ENCODE measurements at places on chromosomes 4 and X.
A peak's percentile ranks its signal among the peaks of the same experiment; 100 is the strongest.

GRCh38 chrX:40389555-40389954 lies 191.2 kb upstream of the ATP6AP2 start:
- DNase-seq: no peak

- no peak for DNase-seq
Observed at GRCh38 chr4:140028676-140029517, 125.1 kb downstream of the MAML3 start.

DNA sequence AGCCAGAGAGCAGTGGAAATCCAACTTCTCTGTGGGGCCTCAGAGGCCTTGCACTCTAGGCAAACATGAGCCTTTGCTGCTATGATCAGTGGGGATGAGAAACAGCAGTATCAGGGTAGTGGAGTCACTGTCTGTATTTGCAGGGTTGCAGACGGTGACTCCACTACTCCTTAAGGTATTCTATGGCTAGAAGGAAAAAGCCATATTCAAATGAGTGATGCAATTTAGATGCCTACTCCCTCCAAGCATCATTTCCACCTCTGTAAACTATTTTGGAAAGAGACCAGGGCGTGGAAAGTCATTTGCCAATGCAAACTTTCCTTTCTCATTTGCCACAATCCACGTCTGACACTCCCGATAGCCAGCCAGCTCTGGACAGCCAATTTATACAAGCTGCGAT lies 35.6 kb upstream of the FAM9B start:
- DNase-seq: no peak

GRCh38 chr4:6856391-6856790 lies 53.2 kb upstream of the TBC1D14 start:
- no peak for DNase-seq

- no peak for DNase-seq
Observed at GRCh38 chrX:50719614-50720013, 94.4 kb downstream of the SHROOM4 start.

GRCh38 chr4:53905276-53905940 lies 159.0 kb downstream of the CHIC2 start:
- no peak for DNase-seq

GRCh38 chr4:125529071-125529470 lies 214.3 kb downstream of the FAT4 start:
- DNase-seq: no peak

DNA sequence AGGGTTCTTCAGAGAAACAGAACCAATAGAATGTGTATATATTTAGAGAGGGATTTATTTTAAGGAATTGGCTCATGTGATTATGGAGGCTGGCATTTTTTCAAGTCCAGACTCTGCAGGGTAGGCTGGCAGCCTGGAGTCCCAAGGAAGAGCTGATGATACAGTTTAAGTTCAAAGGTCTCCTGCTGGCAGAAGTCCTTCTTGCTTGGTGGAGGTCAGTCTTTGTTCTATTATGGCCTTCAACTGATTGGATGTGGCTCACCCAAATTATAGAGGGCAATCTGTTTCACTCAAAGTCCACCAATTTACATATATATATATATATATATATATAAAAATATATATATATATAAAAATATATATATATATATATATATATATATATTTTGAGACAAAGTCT lies 52.1 kb upstream of the HSD17B10 start:
- DNase-seq: no peak

GRCh38 chr4:13483136-13483767 lies 888 bp downstream of the RAB28 start:
- no peak for DNase-seq

DNA sequence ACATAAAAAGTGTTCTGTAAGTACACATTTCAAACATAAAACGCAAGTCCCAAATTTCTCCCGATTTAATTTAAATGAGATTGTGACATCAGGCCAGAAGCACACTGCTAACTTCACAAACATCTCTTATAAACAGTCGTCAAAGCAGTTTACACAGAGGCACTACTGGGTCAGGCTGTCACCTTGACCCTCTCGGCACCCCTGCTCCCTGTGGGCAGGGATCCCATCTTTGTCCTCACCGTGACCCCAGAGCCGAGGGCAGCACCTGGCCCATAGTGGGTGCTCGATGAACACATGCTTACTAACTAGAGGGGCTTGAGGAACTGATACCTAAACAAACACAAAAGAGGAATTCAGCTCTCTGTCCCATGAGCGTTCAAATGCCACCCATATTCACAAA lies 22.2 kb downstream of the QDPR start:
- DNase-seq: no peak

GRCh38 chr4:41154814-41155177 lies 59.5 kb downstream of the APBB2 start:
- no peak for DNase-seq

DNA sequence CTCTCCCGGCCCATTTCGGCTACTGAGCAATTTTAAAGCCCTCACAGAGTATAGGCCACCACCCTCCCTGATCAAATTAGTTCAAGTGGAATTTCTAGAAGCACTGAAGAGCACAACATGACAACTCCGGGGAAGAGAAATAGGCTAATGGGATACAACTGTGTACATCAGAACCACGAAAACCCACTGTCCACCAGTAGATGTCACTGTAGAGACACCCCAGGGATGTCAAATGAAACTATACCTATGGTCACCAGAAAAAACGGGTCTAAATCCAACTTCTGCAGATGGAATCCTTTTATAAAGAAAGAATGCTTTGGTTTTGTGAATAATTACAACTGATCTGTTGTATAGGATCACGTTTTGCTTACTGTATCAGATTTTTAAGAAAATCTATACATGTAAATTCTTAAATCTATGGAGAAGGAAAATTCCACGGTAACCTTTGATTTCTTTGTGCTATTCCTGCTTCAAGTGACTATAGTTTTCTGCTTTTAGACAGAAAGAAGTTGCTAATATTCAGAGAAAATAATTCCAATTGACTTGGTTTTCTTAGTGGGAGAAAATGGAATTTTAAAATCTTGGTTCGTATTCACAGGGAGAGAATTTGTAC lies 29.5 kb upstream of the MAP3K15 start:
- peak; percentile 14 for DNase-seq

- DNase-seq: no peak
Observed at GRCh38 chrX:136712650-136713310, 64.8 kb downstream of the CD40LG start.

DNA sequence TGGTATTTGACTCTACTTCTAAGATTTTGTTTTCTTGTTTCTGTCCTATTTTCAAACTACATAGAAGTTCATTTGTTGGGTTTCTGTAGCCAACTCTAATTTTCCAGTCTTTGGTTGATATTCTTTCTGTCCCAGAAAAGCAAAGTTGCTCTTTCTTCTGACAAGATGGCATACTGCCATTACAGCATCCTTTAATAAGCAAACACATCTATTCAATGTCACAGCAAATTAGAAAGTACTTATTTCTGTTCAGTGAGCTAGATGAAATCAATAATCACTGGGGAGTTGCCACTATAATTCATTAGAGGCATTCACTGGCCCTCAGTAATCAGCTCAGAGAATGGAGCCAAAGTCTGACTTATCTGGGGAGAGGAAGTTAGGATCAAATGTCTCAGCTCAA lies 1258.0 kb upstream of the IGFBP7 start:
- DNase-seq: no peak

GRCh38 chrX:119389871-119390501 lies 9.2 kb upstream of the SLC25A43 start:
- no peak for DNase-seq

- DNase-seq: no peak
Observed at GRCh38 chr4:187232196-187232595, 508.5 kb upstream of the FAT1 start.

- no peak for DNase-seq
Observed at GRCh38 chr4:121061215-121061614, 11.1 kb downstream of the NDNF start.

DNA sequence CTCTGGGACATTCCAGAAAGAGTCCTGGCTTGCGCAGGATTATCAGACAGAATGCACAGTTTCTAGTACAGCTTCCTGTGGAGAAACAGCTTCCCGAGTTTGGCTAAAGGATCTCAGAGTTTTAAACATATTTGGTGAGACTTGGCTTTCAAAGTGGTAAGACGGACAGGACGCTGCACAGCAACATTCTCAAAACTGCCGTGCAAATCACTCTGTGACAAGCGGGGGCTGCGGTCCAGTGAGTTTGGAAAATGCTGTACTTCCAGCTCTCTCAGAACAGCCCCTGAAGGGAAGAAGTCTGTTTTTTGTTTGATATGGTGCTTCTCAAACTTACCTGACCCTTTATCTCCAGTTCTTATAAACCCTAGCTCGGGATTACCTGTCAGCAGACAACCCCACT lies 18.1 kb downstream of the LGI2 start:
- DNase-seq: no peak

DNA sequence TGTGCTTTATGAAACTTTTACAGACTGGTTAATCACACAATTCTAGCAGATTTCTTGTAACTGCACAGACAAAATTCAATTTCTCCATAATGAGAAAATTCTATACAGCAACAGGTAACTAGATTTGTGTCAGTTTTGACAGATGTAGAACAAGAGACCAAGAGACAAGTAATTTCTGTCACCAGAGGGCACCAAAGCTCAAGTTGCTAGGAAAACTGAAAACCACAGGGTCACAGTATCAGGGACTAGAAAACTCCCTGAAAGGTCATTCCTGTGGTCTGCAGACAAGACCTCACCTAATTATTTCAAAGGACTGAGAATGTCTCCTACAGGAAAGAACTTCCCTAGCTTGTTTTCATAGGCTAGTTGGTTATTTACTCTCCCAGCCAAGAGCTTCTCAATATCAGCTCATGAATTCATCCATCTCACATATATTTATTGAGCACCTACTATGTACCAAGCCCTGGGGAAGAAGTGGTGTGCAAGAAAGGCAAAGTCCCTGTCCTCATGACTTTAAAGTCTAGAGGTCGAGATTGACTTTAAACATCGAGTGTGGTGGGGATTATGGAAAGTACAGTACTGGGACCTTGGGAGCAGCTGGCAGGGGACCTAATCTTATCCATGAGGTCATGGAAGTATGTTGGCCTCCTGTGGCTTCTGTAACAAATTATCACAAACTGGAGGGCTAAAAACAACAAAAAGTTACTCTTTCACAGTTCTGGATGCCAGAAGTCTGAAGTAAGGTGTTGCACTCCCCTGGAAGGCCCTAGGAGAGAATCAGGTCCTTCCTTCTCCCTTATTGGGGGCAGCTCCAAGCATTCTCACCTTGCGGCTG lies 47.8 kb upstream of the SETD7 start:
- DNase-seq: no peak

DNA sequence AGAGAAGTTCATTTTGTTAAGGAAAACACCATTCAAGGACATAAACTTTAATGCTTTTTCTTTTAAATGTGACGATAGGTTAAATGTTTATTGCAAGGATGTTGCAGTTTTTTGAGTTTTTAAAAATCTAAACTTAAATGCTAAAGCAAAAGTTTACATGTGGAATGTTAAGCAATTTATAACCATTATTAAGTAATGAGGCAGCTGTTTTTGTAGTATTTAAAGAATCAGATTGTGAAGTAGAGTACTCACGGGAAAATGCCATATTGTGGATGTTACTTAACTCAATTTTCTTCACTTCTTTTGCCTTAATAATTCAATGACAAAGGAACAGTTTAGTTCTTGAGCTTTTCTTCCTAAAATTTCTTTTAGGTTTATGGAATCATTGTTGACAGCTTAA lies 43.5 kb downstream of the UBE2K start:
- DNase-seq: no peak

DNA sequence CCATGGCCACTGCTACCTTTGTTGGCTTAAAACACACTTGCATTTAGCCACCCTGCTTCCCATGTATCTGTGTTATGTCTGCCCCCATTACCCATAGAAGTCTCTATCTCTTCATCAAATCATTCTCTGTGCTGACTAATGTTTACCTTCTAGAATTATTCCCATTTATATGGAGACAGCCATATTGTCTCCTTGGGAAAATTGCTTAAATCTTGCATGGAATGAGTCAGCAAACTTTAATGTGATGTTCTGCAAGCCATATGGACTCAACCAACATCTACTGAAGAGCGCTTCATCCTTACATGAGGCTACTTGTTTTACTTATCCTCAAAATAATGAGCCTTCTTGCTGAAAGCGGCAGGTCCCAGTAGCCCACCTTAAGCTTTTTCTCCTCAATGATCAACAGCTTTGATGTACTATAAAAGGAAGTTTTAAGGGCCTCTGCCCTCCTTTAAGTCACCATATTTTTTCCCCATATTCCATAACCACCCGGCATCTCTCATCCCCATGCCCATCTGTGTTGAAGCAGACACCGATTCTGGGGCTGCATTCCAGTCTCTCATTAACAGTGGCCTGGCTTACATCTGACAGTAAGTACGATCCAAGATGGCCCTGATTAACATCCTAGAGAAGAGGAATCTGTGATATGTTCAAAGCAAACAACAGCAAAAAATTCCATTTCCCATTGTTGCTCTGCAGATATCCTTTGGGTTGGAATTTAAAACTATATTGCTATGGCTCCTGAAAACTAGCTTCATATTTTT lies 130.4 kb downstream of the ARHGAP6 start:
- DNase-seq: no peak

DNA sequence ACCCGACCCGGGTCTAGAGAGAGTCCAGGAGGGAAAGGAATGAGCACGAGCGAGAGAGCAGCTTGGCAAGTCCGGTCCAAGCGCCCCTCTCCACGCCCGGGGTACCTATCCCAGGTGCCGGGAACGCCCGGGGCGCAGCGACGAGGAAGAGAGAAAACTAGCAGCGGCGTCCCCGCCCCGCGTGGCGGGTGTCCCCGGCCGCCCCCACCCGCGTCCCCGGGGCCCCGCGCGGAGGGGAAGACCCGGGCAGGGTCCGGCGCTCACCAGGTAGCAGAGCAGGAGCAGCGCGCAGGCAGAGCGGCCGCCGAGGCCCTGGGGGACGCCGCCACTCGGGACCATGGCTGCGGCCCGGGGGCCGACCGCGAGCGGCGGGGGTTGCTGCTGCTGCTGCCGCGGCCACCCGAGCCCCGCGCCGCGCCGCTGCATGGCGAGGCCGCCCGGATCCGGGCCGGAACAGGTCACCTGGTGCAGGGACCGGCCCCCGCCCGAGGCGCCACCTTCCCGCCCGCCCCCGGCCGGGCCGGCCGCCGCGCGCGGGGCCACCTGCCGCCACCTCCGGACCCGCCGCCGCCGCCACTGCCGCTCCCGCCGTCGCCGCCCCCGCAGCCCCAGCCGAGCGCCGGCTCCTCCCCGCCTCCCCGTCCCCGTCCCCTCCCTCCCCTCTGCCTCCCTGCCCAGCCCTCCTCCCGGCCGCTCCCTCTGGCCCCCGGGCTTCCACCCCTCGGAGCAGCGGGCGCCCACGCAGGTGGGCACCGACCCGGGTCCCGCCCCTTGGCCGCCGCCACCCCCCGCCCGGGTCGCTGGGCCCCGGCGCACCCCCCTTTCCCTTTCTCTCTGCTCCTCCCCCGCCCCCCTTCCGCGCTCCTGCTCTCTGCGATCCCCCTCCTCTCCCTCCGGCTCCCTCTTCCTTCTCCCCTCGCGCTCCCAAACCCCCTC lies at the start of gene SEL1L3:
Gene SEL1L3, minus strand, starts transcription at position 578 of the 936 bp plus-strand sequence. Its CDS starts 152 bp downstream, at position 426.
- DNase-seq: peak; percentile 39

DNA sequence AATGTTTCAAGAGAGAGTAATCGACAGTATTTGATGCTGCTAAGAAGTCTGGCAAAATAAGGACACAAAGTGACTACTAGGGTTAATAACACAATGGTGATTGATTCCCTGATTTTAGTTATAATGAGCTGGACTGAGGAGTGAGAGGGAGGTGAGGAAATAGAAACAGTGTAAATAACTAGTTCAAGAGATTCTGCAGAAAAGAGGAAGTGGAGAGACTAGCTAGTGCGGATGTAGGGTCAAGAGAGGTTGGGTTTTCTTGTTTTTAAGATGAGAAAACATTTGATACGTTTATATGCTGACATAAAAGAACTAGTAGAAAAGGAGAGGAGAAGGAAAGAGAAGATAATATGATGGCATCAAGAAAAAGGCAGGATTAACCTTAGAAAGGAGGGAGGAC lies 12.2 kb upstream of the TRPC5 start:
- no peak for DNase-seq

- no peak for DNase-seq
Observed at GRCh38 chrX:136196691-136197155, 49.4 kb downstream of the FHL1 start.

Data from T-helper 2 cell (primary cell).